Islet precursor cell (in vitro differentiated cells): ENCODE measurements at places on chromosomes 7 and 10.

DNA sequence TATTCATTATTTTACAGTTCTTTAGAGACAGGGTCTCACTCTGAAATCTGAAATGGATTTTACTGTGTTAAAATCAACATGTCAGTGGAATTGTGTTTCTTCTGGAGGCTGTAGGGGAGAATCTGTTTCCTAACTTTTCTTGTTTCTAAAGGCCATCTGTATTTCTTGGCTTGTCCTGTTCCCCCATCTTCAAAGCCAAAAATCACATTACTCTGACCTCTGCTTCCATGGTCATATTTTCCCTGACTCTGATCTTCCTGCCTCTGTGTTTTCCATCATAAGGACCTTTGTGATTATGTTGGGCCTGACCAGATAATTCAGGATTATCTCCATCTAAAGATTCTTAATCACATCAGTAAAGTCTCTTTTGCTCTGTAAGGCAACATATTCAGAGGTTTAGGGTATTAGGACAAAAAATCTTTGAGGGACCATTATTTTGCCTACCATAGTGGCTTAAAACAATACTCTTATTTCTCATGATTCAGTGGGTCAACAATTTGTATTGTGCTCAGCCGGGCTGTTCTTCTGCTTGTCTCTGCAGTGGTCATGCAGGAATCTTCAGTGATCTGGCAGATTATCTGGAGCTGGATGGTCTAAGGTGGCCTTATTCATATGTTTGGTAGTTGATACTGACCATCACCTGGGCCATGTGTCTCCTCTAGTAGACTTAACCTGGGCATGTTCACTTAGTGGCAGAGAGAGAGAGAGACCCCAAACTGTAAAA lies 5.7 kb downstream of the ANLN start:
- no peak for DNase-seq

DNA sequence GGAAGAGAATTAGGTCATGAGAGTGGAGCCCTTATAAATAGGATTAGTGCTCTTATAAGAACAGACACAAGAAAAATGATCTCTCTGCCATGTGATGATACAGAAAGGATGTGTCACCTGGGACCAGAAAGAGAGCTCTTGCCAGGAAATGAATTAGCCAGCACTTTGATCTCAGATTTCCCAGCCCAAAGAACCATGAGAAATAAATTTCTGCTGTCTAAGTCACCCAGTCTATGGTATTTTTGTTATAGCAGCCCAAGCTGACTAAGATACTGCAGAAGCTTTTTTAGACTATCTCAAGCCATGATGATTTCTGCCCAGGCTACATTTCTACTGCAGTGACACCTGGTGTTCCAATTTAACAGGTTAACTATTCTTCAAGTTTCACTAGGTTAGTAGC lies 84.8 kb downstream of the RSU1 start:
- no peak for DNase-seq

DNA sequence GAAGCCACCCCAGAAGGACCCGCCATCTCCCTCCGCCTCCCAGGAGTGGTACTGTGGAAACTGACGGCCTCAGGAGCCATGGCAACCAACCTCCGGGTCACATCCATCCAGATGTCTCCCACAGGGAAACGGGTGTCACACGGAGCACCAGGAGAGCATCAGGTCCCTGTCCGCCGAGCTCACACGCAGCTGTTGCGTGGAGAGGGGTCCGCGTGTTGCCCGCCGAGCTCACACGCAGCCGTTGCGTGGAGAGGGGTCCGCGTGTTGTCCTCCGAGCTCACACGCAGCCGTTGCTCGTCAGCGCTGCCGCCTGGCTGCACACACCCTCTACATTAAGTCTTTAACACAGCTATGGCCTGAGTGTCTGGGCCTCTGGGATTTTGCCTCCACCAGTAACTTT lies 311.1 kb upstream of the SHH start:
- peak; percentile 36 for DNase-seq

GRCh38 chr10:126240483-126240882 lies 147.8 kb downstream of the ADAM12 start:
- DNase-seq: no peak

DNA sequence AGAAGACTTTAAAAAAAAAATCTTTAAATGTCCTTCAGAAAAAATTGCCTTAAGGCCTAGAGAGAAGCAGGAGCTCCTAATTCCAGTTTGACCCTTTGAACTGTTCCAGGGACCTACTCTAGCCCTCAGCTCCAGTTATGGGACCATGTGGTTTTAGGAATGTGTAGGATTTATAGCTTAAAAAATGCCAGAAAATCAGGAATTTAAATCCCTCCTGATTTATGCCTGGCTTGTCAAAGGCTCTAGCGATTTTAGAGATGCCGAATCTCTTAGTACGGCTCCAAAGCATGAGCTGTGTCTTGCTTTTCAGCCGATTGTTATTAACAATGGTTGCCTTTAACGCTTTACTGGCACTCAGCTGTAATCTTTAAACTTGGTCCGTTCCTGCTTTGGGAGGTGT lies 130.6 kb upstream of the NPVF start:
- no peak for DNase-seq

- no peak for DNase-seq
These were observed 70.6 kb downstream of the FOXL3 start for GRCh38 chr7:360454-361100.

DNA sequence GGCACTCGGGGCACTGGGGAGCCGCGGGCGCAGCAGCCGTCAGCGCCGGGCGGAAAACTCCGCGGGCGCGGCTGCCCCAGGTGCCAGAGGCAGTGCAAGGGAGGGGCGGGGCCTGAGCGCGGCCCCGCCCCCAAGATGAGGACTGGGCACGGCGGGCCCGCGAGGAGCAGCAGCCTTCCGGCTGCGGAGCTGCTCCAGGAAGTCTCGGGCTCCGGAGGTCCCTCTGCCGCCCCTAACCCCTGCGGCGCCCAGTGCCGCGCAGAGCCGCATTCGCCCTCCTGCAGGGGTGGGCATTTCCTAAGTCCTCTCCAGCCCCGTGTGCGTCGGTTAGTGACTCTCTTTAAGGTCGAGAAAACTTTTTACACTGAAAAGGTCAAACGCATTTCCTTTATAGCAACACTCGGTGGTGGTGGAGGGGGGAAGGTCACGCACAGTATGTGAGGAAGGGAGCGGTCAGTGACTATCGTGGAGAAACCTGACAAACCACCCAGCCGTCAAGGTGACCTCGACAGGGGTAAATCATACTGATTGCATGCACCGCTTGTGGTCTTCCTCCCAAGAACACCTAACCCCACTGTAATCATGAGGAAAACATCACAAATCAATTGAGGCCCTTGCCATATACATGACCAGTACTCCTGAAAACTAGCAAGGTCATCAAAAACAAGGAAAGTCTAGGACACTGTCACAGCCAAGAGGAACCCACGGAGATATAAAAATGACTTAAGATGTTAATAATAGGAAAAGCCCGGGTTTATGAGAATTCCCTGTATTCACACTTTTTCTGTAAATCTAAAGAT lies at the start of gene ANXA11:
TSS of gene ANXA11 (minus strand) at position 61 of the 800 bp plus-strand sequence. CDS start 32,676 bp downstream, outside the sequence.
- peak; percentile 93 for DNase-seq

DNA sequence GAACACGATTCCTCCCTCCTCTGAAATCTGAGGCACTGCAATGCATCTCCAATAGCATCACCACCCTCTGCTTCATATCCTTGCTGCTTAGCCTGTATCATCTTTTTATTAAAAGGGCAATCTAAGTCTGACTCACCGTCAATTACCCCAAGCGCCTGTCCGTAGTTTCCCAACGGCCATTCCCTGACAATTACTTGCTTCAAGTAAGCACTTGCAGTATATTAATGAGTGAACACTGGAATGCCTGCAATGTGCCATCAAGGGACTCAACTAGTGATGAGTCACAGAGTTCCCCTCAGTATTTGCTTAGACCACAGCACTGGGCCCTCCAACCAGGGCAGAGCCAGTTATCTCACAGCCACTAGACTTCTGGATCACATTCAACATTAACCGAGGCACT lies 19.5 kb upstream of the PPP1R3C start:
- DNase-seq: peak; percentile 94

DNA sequence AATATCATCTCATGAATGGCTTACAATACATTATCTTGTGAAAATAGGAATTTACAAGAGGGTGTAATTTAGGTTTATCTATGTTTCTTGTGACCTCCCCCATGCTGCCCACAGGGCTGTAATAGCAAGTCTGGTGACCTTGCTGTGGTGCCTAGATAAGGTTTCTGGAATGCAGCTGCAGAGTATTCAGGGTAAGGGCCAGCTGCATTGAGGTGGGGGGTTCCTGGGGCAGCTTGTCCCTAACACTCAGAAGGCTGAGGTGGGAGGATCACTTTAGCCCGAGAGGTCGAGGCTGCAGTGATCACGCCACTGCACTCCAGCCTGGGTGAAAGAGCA lies 5.3 kb upstream of the DHTKD1 start:
- DNase-seq: no peak

GRCh38 chr10:4278186-4278585 lies 493.2 kb upstream of the KLF6 start:
- DNase-seq: no peak

DNA sequence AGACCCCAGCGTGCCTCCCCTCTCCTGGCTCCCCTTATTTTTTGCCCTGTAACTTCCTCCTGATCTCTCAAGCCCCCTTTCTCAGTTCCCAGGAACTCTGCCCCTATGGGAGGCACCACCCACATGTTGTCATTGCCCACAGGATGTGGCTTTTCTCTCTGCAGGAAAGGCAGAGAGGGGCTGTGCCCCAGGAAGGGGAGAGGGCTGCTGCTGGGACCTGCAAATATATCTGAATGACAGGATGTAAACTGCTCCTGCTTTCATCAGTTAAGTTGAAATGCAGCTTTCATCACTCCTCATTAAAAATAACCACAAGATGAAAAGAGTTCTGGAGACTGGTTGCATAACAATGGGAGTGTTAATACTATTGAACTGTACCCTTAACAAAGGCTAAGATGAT lies 103.3 kb downstream of the CLEC2L start:
- peak; percentile 22 for DNase-seq

GRCh38 chr10:83625831-83626360 lies 513.4 kb upstream of the GHITM start:
- peak; percentile 59 for DNase-seq

DNA sequence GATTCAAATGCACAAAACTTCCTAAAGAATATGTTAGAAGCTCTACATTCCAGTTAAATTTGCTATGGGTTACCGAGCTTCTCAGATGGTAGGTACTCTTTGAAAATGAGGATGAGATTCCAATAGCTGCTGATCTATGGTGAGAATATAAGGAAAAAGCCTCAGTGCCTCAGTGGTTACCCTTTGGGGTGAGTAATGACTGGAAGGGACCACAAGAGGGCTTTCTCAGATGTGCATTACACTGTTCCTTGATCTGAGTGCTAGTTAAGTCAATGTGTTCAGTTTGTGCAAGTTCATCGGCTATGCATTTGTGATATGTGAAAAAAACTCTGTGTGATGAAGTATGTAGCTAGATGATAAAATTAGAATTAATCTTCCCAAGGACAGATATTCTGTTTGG lies 3.5 kb downstream of the NRCAM start:
- DNase-seq: no peak

GRCh38 chr7:111098011-111098925 lies 7.3 kb downstream of the LRRN3 start:
- DNase-seq: peak; percentile 60
